ENCODE measurements at places on chromosomes 3 and 15.

GRCh38 chr3:11705049-11705448 is 61.3 kb upstream of the VGLL4 start:
- no peak for DNase-seq

DNA sequence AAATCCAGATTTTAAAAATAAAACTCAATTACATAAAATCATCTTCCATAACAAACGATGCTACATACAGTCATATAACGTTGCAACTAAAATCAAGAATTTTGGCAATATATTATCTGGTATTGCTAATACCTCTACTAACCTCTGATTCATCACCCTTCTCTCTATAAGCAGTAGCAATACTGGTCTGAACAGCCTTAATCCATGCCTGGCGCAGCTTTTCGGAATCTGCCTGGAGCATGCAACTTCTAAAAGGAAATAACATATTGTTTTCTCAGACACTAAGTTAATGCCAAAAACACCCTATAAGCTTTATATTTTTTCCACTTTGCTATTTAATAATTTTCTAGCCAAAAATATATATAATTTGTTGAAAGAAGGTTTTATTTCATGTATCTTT is 35.4 kb upstream of the XXYLT1 start:
- no peak for DNase-seq

DNA sequence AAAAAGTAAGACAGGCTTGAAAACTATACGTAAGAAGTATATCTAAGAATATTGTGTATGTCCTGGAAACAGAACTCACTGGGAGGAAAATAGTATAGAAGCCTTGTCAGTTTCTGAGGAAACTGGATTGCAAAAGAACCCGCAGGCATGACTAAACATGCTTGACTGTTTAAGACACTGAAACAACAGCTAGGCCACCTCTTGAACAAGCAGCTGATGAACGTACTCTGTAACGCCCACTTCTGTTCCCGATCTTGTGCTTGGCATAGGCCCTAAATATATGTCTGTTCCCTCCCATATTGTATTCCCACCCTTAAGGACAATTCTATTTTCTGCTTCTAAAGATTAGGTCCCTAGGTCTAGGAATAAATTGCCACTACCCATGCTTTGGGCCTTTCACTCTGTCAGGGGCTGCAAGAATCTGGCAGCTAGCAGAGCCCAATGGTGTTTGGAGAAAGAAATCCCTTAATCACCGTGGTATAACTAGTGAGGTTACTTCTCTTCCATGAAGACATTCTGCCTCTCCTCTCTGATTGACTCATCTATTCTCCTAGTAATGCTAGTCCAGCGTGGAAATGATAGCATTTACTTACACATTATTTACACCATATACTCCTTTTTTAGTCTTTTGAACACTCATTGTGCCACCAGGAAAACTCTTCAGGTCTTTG is 46.2 kb downstream of the CD200 start:
- DNase-seq: no peak

GRCh38 chr3:78872195-78872594 is 895.6 kb downstream of the ROBO1 start:
- no peak for DNase-seq

- DNase-seq: no peak
These were observed 186.9 kb downstream of the FAM43A start for GRCh38 chr3:194872669-194872977.

DNA sequence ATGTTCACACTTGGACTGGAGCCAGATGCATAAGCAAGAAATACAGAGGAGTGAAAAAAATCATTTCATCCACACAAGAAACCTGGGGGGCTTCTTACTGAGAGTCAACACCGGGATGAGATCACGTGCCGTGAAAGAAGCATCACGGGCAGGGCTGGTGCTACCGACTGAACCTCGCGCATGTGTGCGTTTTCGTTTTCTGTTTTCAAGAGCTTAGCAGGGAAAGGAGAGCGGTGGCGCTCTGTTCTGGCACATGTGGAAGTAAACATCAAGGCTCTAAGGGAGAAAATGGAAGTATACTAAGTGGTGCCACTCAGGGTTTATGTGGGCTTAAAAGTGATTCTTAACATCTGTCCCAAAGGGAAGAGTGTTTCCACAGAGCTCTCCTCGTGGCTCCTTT is 55.9 kb downstream of the VGLL4 start:
- DNase-seq: no peak

- no peak for DNase-seq
These were observed 86.5 kb downstream of the SEMA6D start for GRCh38 chr15:47803767-47804166.

GRCh38 chr3:49668861-49669260 is 5.3 kb upstream of the APEH start:
- no peak for DNase-seq

GRCh38 chr3:186515125-186515524 is 29.1 kb downstream of the CRYGS start:
- no peak for DNase-seq

- DNase-seq: no peak
These were observed 283.1 kb upstream of the NR2F2 start for GRCh38 chr15:96047255-96047931.

DNA sequence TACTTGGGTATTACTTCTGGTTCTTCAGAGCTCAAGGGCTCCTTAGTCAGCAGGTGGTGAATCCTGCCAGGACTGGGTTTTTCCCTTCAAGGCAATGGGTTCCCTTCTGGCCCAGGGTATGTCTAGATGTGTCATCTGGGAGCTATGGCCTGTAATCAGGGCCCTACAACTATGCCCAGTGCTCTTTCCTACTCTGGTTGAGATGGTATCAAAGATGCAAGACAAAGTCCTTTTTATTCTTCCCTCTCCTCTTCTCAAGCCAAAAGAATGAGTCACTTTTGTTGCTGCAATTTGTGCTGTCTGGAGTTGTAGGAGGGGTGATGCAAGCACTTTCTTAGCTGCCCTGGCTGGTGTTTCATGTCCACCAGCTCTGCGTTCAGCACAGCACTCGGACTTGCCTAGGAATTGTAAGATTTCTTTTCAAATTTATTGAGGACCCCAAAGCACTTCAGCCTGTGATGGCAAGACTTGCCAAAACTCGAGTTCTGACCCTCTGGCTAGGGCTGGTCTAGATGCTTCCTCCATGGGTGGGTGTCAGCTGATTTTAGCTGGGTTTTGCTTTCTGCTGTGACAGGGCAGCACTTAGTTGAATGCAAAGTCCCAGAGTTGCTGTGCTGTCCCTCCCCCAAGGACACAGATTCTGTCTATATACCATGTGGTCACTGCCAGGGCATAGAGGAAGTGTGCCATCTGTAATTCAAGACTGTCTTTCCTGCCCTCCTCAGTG is 129.2 kb upstream of the CBLB start:
- no peak for DNase-seq

DNA sequence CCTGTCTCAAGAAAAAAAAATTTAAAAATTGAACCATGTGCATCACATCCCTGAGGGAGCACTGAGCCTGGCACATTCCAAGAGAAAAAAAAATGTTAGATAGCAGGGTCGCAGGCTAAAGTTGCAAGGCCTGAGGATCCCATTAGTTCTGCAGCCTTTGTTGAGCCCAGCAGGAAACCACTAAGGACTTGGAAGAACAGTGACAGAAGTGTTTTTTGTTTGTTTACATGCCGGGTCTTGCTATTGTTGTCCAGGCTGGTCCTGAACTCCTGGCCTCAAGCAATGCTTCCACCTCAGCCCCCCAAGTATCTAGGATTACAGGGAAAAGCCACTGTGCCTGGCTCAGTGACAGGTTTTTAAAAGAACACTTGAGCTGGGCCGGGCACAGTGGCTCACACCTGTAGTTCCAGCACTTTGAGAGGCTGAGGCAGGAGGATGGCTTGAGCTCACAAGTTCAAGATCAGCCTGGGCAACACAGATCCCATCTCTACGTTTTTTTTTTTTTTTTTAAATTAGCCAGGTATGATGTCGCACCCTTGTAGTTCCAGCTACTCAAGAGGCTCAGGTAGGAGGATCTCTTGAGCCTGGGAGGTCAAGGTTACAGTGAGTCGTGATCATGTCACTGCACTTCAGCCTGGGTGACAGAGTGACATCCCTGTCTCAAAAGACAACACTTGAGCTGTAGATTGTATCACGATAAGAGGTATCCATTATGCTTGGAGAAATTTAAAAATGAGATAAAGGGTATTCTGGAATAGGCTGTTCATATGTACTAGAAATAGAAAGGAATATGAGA is 15.2 kb downstream of the CHAC1 start:
- no peak for DNase-seq

GRCh38 chr3:196965804-196966173 is 2.8 kb downstream of the PIGZ start:
- DNase-seq: no peak

GRCh38 chr3:111051354-111051753 is 20.3 kb upstream of the NECTIN3 start:
- no peak for DNase-seq

DNA sequence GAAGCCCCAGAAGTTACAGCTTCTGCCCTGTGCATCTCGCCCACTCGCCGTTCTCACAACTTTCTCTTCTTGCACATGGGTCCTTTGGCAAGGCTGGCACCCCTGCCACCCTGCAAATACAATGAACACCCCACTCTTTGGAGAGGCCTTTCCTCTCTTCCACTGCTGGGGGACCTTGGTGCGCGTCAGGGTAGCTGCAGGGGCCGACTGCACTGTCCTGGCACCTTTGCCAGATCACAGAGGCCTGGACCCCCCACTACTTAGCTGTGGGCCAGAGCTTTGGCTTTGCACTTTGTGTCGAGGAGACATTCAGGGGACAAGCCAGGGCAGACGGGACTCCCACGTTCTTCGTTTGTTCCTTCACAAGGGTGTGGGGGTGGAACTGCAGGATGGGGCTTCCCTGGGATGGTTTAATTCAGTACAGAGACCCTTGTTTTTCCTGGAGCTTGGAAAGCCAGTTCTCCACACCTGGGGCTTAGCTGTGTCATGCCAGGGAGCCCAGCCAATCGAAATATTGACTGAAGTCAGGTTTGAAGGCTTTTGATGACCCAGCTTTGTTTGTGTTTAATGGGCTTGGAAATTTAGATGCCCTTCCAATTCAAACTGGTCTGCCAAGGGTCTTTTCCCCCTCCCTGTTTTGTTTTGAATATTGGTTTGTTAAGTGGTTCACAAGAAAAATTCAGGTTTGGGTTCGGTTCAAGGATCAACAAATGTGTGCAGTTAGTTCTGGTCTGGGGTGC is 256.1 kb upstream of the TLE3 start:
- peak; percentile 31 for DNase-seq

GRCh38 chr3:25229586-25229985 is 198.5 kb upstream of the RARB start:
- DNase-seq: no peak

GRCh38 chr15:55250392-55250791 is 39.2 kb downstream of the RAB27A start:
- DNase-seq: no peak

- peak; percentile 30 for DNase-seq
These were observed 1.5 kb downstream of the STXBP5L start for GRCh38 chr3:120909602-120909878.

- DNase-seq: no peak
These were observed 969.4 kb downstream of the PLOD2 start for GRCh38 chr3:145191543-145191942.

DNA sequence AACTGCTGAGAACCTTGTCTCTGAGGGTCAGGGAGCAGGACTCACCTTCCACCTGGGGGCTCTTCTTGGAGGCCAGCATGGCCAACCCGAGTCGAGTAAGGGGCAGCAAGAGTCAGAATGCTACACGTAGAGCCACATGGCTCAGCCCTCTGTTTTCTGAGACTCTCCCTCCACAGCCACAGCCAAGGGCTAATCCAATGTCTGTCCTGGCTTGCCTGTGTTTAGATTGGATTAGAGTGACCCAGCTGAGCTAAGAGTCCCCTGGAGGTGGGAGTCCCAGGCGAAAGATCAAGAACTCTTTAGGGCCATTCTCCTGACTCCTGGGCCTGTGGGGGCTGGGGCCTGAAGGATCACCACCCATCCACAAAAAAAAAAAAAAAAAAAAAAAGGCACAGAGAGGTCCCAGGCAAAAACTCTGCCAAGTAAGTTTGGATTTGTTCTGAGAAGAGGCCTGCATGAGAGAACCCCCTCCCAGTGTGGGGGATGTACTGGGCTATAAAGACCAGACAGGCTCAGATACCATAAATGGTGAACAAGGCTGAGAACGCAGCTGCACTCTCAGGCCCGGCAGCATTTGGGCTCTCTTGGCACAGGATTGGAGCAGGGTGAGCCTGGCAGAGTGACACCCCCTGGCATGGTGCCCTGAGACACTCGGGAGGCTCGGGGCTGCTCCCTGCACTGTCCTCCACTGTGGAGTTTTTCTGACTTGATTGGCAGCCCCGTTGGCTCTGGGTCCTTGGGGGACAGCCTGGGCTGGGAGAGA is 88.0 kb upstream of the OSBPL11 start:
- DNase-seq: peak; percentile 71

- DNase-seq: no peak
These were observed 993 bp upstream of the ISL2 start for GRCh38 chr15:76335307-76336253.

DNA sequence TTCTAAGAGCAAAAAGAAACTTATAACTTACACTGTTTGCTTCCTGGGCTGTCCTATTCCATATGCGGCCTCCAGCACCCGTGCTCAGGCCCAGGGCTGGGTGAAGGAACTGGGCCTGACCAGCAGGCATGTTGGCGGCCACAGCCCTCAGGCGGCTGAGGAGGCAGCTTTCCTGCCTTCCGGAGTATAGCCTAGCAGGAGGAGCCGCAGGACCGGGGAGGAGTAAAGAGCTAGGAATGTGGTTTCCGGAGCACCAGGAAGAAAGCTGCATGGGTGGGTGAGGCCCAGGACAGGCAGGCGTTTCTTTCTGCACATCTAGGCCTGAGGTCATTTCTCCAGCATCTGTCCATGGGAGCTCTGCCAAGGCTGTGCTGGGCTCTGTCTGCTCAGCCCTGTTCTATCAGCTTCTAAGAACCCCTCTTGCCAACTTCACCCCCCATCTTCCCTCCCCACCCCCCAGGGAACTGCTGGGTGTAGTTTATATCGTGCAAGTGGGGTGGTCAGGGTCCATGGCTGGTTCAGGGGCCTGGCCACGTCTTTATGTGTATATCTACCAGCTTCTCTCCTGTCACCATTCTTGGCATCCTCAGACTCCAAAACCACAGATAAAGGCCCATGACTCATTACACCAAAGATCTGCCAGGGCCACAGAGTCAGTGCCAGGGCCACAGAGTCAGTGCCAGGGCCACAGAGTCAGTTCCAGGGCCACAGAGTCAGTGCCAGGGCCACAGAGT is 7.8 kb upstream of the KIF7 start:
- DNase-seq: no peak

- DNase-seq: peak; percentile 28
These were observed 36.0 kb downstream of the MCF2L2 start for GRCh38 chr3:183392186-183393034.

DNA sequence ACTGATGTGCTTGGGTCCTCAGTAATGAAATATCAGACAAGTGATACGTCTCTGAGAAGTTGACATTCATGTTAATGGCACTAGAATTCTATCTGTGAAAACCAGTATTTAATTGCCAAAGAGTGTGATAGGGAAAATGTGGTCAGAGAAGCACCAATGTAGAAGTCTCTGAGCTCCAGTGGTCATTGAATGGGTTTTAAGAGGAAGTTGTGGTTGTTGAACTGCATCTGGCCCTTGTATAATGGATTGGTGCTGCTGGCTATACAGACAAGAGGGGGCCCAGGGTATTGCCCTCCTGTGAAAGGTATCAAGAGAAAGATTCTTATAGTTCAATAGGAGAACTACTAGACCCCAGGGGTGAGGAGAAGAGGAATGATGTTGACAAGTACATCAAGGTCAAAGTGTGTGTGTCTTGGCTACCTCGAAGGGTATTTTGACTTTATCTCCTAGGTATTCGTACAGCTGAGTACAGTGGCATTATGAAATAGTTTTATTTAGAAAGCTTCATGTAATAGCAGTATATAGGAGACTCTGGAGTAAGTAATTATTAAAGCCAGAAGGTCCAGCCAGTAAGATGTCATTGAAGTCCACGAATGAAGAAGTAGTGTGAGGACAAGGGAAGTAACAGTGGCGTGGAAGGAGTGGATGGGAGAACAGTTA is 47.1 kb downstream of the CHD2 start:
- no peak for DNase-seq
